ENCODE measurements at places on chromosomes 2 and 18.
A peak's percentile ranks its signal among the peaks of the same experiment; 100 is the strongest.

- DNase-seq, result no peak
Measured at GRCh38 chr2:239355139-239355538, 45.7 kb downstream of the HDAC4 start.

DNA sequence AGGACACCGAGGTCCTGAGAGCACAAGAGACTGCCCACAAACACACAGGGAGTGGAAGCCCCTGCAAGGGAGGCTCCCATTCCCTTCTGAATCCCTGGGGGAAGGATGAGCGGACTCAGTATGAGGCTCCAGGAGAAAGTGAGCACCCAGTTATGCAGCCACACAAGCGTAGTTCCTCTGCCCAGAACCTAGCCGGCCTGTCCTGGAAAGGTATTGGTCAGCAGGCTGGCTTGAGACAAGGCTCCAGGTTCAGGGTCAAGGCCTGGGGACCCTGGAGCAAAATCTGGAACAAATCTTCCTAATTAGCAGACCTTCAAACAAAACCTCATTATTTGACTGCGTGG, 1.2 kb upstream of the CAPG start:
- no peak for DNase-seq

- DNase-seq, result no peak
Measured at GRCh38 chr2:140481136-140481535, 1649.7 kb downstream of the LRP1B start.

- no peak for DNase-seq
Measured at GRCh38 chr2:197873293-197873701, 68.9 kb downstream of the PLCL1 start.

DNA sequence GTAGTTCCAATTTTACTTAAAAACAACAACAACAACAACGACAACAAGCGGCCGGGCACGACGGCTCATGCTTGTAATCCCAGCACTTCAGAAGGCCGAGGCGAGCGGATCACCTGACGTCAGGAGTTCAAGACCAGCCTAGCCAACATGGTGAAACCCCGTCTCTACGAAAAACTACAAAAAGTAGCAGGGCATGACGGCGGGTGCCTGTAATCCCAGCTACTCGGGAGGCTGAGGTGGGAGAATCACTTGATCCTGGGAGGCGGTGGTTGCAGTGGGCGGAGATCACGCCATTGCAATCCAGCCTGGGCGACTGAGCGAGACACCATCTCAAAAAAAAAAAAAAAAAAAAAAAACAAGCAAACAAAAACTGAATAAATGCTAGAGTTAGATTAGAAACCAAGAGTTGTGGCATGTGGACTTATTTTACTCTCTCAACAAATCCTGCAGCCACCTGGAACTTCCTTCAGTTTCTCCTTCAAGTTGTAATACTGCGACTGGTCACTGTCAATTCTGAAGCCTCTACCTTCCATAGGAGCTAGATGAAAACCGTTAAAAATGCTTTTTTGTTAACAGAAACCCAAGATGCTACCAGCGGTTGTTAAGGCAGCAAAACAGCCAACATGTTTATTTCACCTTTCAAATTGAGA, 1.3 kb downstream of the ATP5F1A start:
- DNase-seq, result no peak

DNA sequence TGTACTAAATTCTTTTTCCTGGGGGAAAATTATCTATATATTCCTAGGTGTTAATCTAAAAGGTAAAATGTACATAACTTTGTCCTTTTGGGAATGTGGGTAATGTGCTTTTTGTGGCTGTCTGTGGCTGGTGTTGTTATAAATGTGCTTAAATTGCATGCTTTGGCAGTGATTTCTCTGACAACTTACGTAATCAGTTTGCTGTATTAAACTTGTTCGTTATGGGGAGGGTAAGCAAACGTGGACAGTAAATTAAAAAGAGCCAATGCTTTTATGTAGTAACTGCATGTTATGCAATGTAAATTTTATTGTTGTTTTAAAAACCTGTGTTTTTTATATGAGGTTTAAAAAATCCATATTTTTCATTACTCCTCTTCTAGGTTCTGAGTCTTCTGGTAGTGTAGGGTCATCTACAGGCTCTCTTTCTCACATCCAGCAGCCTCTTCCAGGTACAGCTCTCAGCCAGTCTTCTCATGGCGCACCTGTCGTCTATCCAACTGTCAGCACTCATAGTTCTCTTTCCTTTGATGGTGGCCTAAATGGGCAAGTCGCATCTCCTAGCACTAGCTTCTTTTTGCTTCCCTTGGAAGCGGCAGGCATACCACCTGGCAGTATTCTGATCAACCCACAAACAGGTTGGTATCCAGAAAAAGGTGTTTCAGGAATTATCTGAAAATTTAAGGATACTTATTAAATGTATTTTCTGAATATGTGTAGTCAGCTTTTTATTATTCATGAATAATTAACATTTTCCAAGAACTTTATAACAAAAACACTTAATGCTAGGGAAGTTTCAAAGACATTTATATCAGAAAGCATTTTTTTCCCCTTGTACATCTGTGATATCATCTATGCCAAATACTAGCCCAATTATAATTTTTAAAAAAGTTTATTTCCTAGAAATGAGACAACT, 100.2 kb upstream of the UBXN4 start:
- no peak for DNase-seq

- DNase-seq, result no peak
Measured at GRCh38 chr2:181467966-181468707, 11.0 kb downstream of the ITGA4 start.

- DNase-seq, result no peak
Measured at GRCh38 chr18:40250236-40250635, 1704.8 kb upstream of the PIK3C3 start.

DNA sequence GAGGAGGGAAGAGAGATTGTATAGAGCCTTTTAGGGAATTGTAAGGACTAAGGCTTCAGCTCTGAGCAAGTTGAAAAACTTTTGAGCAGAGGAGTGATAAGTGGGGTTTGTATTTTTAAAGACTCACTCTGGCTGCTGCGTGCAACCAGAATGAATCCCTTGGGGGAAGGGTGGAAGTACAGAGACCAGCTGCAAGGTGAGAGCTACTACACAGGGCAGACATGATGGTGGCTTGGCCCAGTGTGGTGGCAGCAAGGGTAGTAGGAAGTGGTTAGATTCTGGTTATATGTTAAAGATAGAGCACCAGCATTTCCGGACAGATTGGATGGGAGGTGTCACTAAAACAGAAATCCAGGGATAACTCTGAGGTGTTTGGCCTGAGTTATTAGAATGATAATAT, 10.1 kb upstream of the SESTD1 start:
- DNase-seq, result no peak

- no peak for DNase-seq
Measured at GRCh38 chr2:102209474-102209873, 22.7 kb downstream of the IL1RL2 start.

- no peak for DNase-seq
Measured at GRCh38 chr18:5294113-5294456, 1.4 kb downstream of the ZBTB14 start.

- no peak for DNase-seq
Measured at GRCh38 chr2:13002536-13003331, 286.0 kb downstream of the TRIB2 start.

DNA sequence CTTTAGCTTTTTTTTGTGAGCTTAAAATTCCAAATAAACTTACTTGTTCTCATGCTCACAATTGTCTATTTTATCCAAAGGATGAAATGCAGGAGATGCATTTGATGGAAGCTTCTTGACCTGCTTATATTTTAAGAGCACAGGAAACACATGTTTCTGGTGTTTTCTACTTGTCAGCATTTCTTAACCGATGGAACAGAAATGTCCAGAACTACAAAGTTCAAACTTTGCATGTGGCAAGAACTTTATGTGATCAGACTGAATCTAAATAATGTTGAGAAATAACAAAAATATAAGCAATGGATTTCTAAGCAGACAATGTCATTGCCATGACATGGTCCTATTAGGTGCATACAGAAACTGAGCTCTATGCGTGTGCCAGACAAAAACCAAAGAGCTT, 9.9 kb upstream of the CTLA4 start:
- no peak for DNase-seq

GRCh38 chr2:20723543-20723942, 56.6 kb downstream of the GDF7 start:
- no peak for DNase-seq

- no peak for DNase-seq
Measured at GRCh38 chr18:64175432-64175831, 26.5 kb upstream of the LINC00305 start.

- no peak for DNase-seq
Measured at GRCh38 chr2:83817511-83817910, 641.6 kb downstream of the SUCLG1 start.

- no peak for DNase-seq
Measured at GRCh38 chr18:2854875-2855274, 8.1 kb downstream of the EMILIN2 start.

DNA sequence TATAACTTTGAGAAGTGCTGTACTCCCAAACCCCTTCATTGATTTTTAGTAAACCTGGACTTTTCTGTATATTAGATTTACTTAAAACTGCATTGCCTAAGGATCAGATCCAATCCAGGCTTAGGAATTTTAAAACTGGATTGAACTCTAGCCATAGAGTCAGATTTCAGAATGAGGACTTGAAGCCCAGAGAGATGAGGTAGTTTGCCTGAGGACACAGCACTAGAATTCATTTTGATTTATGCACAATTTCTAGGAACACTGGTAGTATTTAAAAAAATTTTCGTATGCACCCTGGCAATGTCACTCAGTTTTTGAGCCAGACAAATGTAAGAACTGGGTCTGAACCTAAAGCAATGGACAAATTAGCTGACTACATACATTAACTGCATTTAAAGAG, 144.9 kb downstream of the KCTD1 start:
- no peak for DNase-seq

GRCh38 chr2:234401426-234401825, 95.5 kb downstream of the ARL4C start:
- DNase-seq, result no peak

DNA sequence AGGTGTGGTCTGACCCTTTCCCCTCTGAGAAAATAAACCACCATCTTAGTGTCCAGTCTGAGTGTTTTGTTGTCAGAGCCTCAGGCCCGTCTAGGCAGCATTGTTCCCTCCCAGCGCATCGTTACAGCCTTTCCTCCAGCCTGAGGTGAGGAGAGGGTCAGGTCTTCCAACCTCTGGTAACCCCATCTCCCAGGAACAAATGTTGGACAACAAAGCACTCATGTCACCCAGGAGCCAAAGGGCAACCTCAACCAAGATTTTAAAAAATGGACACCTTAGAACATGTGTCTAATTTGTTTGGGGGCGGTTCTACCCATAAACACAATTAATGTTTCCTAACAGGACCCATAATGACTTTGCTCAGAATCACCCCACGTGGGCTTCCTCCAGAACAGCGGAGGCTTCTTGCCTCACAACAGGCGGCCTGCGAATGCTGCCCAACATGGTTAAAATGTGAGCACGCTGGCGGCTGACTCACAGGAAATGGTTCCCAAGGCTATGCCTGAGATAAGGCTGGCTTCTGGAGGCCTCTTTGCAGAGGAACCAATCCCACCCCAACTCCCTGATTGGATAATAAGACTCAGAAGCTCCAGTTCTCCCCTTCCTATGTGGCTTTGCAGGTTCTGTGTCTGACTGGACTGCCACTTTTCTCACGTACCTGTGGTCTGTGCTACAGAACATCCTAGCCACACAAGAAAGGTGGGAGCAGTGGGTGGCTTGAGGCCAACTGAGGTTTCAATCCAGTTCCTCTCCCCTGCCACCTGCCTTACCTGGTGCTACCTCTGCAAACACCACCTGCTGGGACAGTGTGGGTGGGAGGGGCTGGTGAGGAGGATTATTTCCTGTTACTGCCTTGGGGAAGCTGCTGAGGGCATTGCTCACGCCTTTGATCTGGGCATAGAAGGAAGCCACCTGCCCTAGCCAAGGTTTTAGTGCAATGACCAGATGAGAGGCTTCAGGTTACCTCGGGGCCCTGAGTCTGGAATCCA, 108.8 kb downstream of the B3GNT2 start:
- peak; percentile 28 for DNase-seq

GRCh38 chr2:41521211-41521610, 526.6 kb upstream of the PKDCC start:
- DNase-seq, result no peak

DNA sequence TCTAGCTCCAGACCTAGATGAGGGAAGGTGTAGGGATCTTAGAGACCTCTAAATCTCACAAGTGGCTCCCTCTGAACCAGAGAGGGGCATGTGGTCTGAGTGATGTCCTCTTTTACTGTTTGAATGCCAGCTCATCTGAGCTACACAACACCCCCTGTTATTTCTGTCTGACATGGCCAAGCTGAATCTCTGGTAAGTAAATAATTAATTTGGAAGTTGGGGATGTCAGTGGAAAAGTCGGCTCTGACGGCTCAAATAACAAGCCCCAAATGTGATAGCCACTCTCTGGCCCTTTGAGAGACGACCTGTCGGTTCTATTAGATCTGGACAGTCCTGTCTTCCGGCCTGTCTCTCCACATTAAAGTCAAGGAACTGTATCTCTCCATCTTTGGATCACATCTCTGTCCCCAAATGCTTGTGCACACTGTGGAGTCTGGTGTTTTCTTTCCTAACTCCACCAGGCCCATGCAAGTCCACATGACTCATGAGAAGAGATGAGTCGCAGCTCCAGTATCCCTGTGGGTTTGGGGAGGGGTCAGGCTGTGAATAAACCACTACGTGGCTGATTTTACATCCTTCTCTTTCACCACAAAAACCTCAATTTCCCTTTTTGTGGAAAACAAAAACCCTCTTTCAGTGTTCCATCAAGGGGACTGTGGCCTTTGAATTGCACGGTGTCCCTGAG, 52.5 kb downstream of the SETBP1 start:
- DNase-seq, result no peak

- no peak for DNase-seq
Measured at GRCh38 chr2:233832869-233833311, 21.4 kb downstream of the HJURP start.

DNA sequence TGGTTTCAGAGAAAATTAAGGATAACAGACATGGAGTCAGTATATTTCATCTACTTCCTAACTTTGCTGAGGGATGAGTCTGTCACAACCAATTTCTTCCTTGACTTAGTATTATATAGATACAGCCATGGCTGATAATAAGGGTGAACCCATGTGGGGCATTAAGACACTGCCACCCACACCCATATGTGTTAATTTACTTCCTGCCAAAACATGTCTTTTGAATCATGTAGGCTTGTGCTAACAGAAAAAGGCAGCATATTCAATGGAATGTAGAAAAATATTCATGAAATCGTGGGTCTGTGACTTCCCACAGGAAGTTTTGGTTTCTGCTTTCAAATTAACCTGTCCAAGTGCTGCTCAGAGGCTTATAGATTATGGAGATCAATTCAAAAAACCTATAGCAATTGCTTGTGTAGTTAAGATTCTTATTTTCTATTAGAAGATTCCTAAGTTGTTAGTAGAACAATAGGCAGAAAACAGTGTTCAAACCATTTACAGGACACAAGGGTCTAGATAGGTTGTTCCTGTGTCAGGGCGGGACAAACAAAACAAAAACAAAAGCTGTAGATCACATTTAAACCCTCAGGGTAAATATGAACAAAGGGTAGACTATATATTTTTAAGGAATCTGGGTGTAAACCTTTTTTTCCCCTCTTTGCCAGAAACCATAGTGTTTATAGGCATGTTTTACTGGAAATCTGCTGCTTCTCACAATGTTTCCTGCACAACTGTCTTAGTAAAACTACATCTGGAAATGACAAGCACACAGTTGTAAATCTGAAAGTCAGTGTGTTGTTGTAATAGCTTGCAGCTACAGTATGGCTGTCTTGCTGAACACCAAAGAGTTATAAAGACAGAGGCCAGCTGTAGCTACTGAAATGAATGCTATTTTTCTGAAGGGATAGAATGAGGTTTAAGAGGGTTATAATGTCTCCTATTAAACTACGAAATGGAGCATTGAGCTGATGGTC, 691.2 kb downstream of the EPHA4 start:
- no peak for DNase-seq

All from prostate gland (tissue), 2 donors.